ENCODE measurements at places on chromosomes 6 and 20. TPM values are rescaled to one million over a fixed set of nuclear protein-coding genes. Genes with fewer than 3 reads are reported as not detected.

DNA sequence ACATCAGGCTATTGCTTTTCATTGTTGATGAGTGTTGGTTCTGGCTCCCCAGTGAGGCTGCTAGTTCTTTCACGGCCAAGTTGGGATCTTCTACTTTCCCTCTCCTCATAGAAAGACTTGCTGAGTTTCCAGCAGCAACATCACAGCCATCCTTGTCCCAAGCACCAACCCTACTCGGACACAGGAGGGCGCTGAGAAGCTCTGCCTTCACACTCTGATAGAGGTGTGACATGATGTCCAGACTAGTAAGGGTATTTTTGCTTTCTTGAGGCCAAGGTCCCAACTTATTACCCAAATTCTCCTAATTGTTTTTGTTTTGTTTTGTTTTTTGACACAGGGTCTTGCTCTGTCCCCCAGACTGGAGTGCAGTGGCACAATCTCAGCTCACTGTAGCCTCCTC, 3.0 kb upstream of the GCM1 start:
- DNase-seq, result no peak

GRCh38 chr20:25136643-25137559, 55.0 kb upstream of the VSX1 start:
- DNase-seq, result no peak

GRCh38 chr6:70270287-70271005, 32.4 kb downstream of the COL9A1 start:
- no peak for DNase-seq

GRCh38 chr6:137661601-137662000, 167.4 kb upstream of the OLIG3 start:
- DNase-seq, result no peak

GRCh38 chr20:62382306-62383198, 4.4 kb upstream of the RPS21 start:
- no peak for DNase-seq

- DNase-seq, result no peak
Measured at GRCh38 chr20:58868795-58869194, 16.3 kb downstream of the GNAS start.

The PRIM2 gene
- total RNA-seq, result 40.7 TPM

The TREM2 gene
- not detected for total RNA-seq

The ATP5F1E gene
- total RNA-seq, result 46.4 TPM

The COL9A3 gene
- total RNA-seq, result 4.6 TPM

The PGC gene
- total RNA-seq, result not detected

The SMOC2 gene
- total RNA-seq, result not detected
